Esophagus squamous epithelium (tissue), 5 donors: ENCODE measurements at places on chromosomes 4 and X.

DNA sequence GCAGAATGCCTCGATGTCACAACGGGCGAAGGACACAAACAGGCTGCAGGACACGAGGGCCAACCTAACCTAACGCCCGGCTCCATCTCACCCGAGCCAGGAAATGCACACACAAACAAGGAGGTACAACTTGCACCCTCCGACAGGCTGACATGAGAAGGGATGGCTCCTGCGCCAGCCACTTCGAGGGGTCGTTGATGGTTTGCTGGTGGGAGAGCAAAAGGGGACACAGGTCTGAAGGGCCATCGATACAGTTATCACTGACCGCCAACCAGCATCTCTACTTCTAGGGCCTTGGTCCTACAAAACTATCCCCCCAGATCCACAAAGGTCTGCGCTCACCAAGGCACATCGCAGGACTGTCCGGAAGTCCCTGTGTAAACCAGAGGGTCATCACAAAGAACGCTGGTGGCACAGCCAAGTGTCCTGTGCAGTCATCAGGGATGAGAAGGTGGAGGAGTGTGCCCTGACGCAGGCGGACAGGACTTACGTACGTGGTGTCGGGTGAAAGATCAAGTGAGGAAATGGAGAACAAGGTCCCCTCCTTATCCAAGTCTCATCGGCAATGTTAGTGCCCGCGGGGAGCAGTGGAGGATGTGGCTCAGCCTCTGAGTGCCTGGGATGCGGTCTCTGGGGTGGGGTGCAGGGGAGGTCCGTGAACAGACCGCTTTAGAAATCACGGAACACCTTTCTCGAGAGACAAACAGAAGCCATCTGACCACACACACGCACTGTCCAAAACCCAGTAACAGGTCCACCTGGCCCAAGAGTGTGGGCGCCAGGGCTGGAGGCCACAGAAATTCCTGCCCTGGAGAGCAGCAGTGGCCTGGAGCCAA is 7.0 kb downstream of the MXD4 start:
- DNase-seq = no peak

- DNase-seq = no peak
These were observed 157.1 kb upstream of the PGRMC2 start for GRCh38 chr4:128444544-128445302.

- no peak for DNase-seq
These were observed 19.2 kb downstream of the LAMTOR3 start for GRCh38 chr4:99875071-99875470.

GRCh38 chr4:184274286-184274951 is 56.7 kb upstream of the ENPP6 start:
- DNase-seq = no peak
